ENCODE measurements at places on chromosomes 11 and 22. TPM values are rescaled to one million over a fixed set of nuclear protein-coding genes. Genes with fewer than 3 reads are reported as not detected.

- DNase-seq = no peak
Observed at GRCh38 chr11:90373971-90374370, 151.1 kb upstream of the CHORDC1 start.

GRCh38 chr11:106378513-106379179 is 301.2 kb downstream of the AASDHPPT start:
- no peak for DNase-seq

- no peak for DNase-seq
Observed at GRCh38 chr11:115644856-115645255, 140.6 kb upstream of the CADM1 start.

- DNase-seq = no peak
Observed at GRCh38 chr11:109267293-109268095, 154.5 kb upstream of the C11orf87 start.

DNA sequence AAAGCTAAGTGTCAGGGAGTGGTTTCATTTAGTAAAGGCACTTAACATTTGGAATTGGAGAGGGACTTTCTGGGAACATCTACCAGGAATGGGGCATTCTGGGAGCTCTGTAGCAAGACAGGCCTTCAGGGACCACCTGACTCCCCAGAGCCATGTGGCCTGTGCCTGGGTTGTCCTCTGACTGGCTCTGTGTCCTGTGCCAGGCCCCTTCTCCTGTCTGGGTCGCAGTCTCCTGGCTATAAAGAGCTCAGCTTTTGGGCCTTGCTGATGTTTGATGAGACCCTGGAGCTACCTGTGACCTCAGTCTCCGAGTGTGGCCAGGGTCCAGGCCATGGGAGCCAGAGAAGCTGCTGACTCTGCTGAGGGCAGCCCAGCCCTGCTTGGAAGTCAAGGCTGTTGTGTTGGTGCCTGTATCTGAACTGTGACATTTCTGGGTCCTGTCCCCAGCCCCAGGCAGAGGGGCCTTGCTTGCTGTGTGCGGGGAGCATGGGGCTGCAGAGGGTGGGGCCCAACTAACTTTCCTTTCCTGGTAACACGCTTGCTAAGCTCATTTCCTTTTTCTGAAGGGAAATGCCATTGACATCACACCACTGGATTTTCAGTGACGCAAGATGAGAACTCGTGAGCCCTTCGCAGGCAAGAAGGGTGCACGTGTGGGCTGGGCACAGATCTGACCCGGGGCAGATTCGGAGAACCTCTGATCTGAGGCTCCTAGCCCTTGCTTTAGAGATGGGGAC is 41.3 kb downstream of the LRRC32 start:
- DNase-seq = no peak

DNA sequence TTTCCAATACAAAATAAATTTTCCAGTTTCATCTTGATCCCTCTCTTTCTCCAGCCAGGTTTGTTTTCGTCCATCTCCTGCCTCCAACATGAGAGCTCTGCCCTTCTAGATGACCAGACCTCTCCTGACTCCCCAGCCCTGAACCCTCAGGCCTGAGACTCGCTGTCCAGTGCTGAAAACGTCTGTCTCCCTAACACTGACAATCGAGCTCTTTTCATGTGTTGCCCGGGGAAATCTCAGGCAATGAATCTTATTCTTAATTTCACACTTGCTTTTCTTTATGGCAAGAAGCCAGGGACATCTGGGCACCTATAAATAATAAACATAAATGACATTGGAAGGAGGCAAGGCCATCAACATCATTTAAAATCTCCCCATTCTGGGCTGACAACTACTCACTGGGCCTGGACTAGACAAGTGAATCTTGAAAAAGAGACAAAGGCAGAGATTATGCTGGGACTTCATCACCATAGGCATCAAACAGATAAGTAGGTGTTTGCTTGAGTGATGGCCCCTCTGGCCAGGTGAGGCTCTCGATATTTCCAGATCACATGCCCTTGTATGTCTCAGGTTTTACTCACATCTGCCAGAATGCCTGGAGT is 274.5 kb upstream of the B3GAT1 start:
- no peak for DNase-seq

- no peak for DNase-seq
Observed at GRCh38 chr11:83092488-83093384, 21.0 kb upstream of the RAB30 start.

- DNase-seq = peak; percentile 45
Observed at GRCh38 chr11:71221821-71222220, 30.6 kb downstream of the SHANK2 start.

DNA sequence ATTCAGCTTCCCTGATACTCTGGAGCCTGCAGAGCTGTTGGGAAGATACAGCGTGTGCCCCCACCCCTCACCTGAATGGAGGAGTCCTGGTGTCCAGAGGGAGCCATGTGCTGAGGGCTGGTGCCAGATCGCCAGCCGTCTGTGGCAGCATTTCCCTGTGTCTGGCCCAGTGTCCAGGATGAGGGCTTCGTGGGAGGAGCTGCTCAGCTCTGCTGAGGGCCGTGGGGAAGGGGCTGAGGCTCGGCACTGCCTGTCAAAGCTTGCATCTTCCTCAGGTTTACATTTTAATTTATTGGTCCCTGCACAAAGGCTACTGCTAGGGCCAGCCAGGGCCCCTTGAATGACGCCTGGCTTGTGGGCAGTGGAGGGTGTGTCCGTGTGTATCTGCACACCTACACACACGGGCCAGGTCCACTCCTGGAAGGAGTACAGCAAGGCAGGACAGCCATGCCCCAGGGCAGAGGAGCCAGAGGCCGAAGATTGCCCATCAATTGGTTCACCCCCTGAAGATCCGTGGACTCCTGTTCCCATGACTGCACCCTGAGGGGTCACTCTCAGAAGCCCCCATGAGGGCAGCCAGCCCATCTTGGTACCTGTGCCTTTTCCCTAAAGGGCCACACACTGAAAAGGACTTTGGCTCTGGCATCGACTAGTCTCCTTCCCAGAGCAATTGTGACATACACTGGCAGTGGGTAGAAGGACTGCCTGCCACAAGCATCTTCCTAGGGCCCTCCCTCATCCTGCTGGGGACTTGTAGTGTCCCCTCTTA is 107.7 kb upstream of the PARVA start:
- no peak for DNase-seq

- DNase-seq = no peak
Observed at GRCh38 chr11:1923201-1923956, 3.9 kb downstream of the TNNT3 start.

DNA sequence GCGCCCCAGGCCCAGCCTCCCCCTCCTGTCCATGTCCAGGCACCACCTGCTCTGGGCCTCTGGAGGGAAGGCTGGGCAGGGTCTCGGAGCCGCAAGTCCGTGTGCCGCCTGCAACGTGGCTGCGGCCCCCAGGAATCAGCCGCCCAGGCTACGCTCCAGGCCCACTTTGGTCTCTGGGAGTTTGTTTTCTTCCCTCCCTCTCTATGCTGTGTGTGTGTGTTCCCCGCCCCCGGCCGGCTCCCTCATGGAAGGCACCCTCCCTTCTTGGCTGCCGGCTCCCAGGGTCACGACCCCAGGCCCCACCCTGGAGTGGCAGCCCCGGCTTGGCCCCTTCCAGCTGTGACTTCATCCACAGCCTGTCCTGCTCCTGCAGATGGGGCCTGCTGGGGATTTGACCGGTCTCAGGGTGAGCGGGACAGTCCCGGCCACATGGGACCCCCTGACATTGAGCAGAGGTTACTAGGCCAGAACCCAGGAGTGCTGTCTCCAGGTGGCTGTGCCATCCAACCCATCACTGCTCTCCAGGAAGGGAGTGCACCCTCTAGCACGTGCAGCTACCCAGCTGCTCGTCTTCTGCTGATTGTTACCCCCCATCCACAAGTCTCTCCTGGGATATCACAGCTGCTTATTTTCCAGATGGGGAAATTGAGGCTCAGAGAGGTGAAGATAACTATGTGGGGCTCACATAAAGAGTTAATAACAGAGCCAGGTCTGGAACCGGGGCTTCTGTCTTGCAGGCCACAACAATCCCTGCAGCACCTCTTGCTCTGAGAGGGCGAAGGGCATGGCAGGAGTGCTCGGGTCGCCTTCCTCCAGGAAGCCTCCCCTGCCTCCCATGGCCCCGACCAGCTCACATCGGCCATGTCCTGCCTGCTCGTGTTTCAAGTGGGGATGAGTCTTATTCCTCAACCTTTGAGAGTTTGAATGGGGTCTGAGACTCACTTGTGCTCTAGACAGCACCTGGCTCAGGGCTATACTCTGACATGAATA is 2.8 kb upstream of the LIF start:
- DNase-seq = no peak

ARAP1 gene
- 226 TPM for total RNA-seq

NRGN gene
- total RNA-seq = 79.9 TPM

GGTLC2 gene
- 6.5 TPM for total RNA-seq

KDM4E gene
- total RNA-seq = not detected

SHANK3 gene
- 59.9 TPM for total RNA-seq

Data from upper lobe of right lung (tissue), 1 donor.